ENCODE measurements at places on chromosomes 2 and 18.

DNA sequence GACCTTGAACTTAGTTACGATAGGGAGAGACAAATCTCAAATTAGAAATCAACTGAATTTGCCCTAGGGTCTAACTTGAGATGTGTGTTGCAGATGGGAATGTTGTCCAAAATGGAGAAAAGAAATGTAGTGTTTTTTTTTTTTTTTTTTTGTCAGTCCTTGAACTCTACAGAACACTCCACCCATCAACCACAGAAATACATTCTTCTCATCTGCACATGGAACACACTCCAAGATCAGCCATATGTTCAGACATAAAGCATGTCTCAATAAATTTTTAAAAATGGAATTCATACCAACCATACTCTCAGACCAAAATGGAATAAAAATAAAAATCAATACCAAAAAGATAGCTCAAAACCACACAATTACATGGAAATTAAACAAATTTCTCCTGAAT lies 526.5 kb downstream of the FBXO15 start:
- DNase-seq, result no peak

DNA sequence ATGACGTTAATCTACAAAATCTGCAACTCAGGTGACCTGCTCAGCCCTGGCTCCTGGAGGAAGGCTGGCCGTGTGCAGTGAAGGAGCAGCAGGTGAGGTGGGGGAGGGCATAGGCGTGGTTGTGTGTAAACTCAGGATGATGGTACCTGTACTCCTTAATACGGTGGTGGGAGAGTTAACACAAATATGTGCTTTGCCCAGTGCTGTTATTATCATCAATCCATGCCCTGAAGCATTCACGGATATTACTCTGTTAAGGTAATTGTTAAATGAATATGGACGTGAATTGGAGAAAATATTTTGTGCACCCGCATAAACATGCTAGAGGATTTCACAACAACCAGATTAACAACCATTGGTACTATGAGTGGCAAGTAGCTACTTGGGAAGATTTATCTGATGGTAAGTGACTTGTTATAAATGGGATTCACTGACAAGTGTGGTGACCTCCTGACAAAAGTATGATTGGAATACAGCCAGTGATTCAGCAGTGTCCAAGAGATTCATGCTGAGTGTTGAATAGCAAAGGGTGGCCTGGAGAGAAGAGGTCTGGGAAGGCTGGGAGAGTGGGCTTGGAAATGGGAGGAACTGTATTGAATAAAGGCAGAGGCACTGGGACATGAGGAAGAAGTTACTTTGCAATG lies 194.1 kb downstream of the TPGS2 start:
- DNase-seq, result no peak

DNA sequence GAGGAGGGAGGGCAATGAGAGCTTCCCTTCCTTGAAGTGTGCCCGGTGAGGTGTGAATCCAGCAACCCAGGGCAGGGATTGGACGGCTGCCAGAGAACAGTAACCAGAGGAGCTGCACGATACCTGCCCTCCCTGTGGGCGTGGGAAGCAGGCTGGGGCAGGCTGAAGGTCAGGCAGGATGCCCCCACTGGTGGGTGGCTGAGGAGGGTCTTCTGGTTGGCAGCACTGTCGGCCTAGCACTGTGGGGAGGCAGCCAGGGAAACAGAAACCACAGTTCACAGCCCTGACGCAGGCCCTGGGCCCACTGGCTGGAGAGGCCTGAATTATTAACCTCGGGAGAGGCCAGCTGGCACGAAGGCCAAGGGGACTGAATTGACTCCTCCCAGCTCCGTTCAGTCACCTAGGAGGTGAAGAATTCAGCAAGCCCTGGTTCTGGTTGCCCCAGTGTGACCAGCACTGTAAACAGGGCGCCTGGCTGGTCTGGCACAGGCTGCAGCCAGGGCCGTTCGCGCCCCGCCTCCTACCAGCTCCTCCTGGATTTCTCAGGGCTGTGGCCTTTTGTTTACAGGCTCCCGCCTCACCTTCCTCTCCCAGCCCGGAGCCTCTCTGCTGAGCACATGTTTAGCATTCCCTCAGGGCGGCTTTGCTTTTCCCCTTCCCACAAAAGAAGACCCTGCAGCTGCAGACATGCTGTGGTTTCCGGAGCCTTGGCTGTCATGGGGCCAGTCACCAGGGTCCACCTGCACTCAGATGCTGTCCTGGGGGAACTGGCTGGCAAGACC lies 97.8 kb downstream of the B3GNT2 start:
- no peak for DNase-seq

GRCh38 chr2:178241844-178242551 lies 47.7 kb downstream of the OSBPL6 start:
- DNase-seq, result no peak

GRCh38 chr2:1420746-1421480 lies 7.7 kb downstream of the TPO start:
- no peak for DNase-seq

- no peak for DNase-seq
Measured at GRCh38 chr2:72040629-72041571, 106.8 kb downstream of the CYP26B1 start.

GRCh38 chr2:42809131-42809818 lies 16.9 kb upstream of the HAAO start:
- no peak for DNase-seq

DNA sequence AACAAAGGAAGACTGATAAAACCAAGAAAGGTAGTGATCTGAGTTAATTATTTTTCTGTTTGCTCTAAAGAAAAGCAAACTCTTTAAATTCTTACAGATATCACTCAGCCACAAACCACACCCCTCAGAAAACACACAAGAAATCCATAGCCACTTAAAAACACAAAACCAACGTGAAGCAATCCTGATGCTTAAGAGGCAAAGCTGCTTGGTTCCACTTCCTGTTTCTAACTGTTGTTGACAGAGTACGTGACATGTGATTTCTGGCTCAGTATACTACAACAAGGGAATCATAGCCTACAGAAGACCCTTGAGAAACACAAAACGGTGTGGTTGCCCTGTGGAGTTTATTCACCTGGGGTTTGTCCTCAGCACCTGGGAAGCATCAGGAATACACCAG lies 240.9 kb upstream of the APCDD1 start:
- DNase-seq, result no peak

- DNase-seq, result no peak
Measured at GRCh38 chr2:8848328-8849100, 11.1 kb upstream of the KIDINS220 start.

GRCh38 chr2:218996937-218997336 lies 3.7 kb upstream of the CRYBA2 start:
- DNase-seq, result no peak

GRCh38 chr2:201070948-201071478 lies 458 bp downstream of the HYCC2 start:
- no peak for DNase-seq
